Left lung (tissue), 14 donors: ENCODE measurements at places on chromosomes 4 and X. TPM values are rescaled to one million over a fixed set of nuclear protein-coding genes. Genes with fewer than 3 reads are reported as not detected.

Gene SERPINA7
- total RNA-seq, result not detected

DNA sequence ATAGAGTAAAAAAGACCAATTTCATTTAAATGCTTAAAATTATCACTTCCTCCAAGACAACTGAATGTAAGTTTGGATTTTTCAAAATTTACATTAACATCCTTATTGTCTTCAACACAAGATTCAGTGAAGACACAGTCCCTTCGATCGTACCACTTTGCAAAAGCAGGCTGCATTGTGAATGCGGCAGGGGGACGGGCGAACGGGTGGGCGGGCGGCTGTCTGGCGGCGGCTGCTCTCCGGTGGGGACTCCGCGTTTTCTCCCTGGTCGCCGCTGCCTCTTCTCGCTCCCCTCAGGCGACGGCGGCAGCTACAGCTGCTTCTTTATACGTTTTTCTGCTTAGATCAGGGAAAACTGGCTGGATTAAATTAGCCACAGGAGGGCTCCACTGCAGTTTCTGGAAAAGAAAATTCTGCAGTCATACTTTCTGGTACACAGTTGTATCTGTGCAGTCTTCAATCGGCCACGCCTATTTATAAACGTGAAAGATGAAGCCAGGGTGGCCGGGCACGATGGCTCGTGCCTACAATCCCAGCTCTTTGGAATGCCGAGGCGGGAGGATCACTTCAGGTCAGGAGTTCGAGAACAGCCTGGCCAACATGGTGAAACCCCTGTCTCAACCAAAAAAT lies 33.9 kb upstream of the HPF1 start:
- DNase-seq, result peak; percentile 76

- peak; percentile 56 for DNase-seq
Measured at GRCh38 chr4:155667568-155668511, 1.2 kb downstream of the GUCY1A1 start.

Gene PTTG2
- total RNA-seq, result 0.58 TPM

DNA sequence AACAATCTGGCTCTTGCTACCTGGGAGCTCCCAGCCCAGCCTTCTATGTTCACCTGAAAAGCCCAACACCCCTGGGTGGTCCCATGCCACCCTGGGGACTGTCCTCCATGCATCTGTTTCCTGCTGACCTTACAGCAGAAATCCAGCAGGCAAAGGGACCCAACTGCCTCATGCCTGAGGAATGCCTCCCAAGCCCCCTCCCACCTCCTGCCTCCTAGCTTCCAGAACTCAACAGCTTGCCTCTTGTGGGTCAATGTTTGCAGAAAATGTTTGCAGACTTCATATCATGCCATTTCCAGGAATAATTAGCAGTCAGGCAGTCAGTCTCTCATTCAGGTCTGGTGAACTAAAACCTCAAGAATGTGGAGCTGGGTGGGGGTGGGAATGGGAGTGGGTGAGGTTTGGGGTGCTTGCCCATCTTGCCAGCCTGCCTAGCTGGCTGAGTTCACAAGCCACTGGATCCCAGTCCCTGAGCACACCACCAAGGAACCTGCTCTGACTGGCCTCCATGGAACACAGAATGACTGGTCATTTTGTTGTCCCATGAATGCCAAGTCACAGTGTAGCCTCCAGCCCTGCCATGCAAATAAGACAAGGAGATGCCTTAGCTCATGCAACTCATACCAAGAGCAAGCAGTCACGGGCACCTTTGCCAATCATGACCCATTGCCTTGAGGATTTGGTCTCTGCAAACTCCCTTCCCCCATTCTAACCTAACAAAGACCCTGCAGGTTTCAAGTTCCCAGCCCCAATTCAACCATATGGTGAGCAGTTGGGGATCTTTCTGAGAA lies 12.1 kb upstream of the PLAC1 start:
- peak; percentile 66 for DNase-seq

Gene HPSE
- total RNA-seq, result 6.5 TPM

Gene MAGEB17
- total RNA-seq, result not detected

- peak; percentile 37 for DNase-seq
Measured at GRCh38 chr4:156774422-156774821, 197.2 kb downstream of the PDGFC start.

DNA sequence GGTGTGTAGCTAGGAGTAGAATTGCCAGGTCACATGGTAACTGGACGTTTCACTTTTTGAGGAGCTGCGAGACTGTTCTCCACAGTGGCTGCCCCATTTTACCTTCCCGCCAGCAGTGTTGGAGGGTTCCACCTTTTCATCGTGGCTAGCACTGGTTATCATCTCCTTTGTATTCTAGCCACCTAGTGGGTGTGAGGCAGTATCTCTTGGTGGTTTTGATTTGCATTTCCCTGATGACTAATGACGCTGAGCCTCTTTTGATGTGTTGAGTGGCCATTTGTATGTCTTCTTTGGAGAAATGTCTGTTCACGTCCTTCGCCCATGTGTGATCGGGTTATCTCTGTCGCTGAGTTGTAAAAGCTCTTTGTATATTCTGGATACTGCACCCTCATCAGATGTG lies 10.6 kb downstream of the ABCD1 start:
- DNase-seq, result no peak

Gene ERCC6L
- 1.1 TPM for total RNA-seq

- no peak for DNase-seq
Measured at GRCh38 chrX:13742397-13743176, 8.0 kb downstream of the OFD1 start.

Gene NOX1
- not detected for total RNA-seq

GRCh38 chrX:19804151-19804550 lies 83.2 kb downstream of the SH3KBP1 start:
- DNase-seq, result no peak

GRCh38 chr4:70522626-70523025 lies 4.3 kb downstream of the AMTN start:
- no peak for DNase-seq

DNA sequence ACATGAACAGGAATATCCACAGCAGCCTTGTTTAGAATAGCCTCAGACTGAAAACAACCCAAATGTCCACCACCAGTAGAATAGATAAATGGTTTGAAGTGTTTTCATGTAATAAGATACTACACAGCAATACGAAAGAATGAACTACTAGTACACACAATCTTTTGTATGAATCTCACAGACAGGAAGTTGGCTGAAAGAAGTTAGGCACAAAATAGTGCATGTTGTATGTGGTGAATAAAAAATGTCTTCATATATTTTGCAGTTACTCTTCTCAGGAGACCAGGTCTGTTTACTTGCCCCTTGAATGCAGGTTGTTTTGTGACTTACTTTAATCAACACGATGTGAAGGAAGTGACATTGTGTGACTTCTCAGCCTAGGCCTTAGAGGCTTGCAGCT lies 75.9 kb upstream of the LEF1 start:
- DNase-seq, result no peak

Gene GPR82
- 0.37 TPM for total RNA-seq
